ENCODE measurements at places on chromosomes 12 and 14.
A peak's percentile ranks its signal among the peaks of the same experiment; 100 is the strongest.

DNA sequence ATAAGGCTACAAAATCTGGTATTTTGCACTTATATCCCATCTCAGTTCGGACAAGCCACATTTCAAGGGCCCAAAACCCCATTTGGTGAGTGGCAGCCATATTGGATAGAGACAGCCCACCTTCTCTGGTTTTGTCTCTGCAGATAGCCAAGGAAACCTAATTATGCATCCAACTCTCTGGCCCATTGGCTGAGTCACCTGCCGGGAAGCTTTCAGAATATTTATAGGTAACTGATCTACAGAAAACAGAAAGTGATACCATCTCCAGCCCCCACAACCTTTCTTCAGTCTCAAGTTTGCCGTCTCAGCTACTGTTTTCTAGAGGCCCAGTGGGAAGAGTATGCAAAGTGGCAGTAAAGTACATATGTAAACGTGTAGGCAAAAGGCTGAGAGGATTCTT, 33.7 kb upstream of the PPP1CC start:
- DNase-seq = peak; percentile 68

- no peak for DNase-seq
Observed at GRCh38 chr12:93989949-93990348, 158.4 kb upstream of the PLXNC1 start.

DNA sequence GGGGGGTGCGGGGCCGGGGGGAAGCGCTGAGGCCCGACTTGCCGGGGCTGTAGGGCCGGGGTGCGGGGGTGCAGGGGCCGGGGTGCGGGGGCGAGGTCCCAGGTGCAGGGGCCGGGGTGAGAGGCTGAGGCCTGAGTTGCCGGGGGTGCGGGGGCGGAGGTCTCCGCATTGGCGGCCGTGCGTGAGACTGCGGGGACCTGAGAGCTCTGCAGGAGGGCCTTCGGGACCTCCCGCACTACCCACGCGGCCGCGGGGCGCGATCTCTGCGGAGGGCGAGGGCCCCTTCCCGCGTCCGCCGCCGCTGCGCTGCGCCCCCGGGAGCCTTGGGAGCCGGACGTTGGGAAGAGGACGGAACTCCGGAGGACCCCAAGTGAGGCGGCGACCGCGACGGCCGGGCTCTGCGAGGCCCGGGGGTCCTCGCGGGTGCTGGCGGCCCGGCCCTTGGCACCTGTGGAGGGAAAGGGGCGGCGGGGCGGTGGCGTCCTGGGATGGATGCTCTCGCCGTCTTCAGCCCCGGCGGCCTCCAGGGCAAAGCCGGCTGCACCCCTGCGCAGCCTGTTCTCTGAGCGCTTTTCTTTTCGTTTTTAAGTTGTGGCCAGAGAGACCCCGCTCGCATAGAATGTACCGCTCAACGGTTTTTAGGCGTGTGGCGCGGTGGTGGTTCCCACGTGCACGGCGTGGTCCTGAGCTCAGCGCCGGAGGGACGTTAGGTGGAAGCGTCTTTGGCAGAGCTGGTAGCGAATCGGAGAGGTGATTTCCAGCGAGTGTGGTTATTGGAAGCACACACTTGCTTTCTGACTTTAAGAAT, 1.3 kb downstream of the PIWIL1 start:
- DNase-seq = no peak

GRCh38 chr12:52058631-52059361, 7.6 kb downstream of the NR4A1 start:
- no peak for DNase-seq

DNA sequence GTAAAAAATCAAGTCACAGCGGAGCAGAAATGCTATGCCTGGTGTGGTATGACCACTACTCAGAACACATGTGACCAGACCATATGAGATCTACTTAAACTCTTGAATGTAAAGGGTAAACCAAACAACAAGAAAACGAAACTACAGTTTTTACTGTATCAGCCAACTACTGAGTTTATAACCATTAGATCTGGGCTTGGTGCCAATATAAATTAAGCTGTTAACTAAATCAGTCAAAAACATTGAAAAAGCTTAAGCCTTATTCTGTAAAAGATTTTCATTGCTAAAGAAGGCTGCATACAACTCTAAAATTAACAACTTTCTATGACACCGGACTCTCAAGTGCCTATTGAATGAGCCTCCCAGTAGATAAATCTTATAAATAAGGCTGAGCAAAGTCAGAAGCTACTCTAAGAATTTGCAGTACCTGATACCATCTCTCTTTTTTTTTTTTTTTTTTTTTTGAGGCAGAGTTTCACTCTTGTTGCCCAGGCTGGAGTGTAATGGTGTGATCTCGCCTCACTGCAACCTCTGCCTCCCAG, 35.4 kb downstream of the SPTLC2 start:
- DNase-seq = no peak

All from activated T-cell treated with anti-CD3 and anti-CD28 coated beads, Interleukin-2, amount 50 U/mL, for 24 hours (primary cell).